Lung (tissue), 17 donors: ENCODE measurements at places on chromosomes 12 and 14.

GRCh38 chr12:75611041-75611440 lies 99.6 kb upstream of the KRR1 start:
- DNase-seq: no peak

DNA sequence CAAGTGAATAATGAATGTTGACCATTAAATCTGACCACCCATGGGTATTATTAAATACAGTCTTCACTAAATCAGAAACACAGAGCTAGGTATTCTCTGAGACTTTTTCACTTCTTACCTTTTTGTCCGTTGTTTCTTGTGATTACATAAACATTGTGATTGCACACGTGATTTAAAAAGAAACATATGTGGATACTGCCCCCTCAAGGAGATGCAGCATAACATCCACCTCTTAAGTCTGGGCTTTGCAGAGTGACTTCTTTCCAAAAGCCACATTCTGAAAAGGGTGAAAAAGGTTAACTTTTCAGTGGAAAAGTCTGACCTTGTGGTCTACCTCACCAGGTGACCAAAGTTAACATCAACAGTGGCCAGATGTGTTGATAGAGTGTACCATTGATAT lies 185.5 kb upstream of the FAR2 start:
- no peak for DNase-seq

- DNase-seq: no peak
These were observed 37.3 kb downstream of the VDR start for GRCh38 chr12:47867495-47867941.

- DNase-seq: no peak
These were observed 145.0 kb downstream of the BTG1 start for GRCh38 chr12:92000597-92000996.

DNA sequence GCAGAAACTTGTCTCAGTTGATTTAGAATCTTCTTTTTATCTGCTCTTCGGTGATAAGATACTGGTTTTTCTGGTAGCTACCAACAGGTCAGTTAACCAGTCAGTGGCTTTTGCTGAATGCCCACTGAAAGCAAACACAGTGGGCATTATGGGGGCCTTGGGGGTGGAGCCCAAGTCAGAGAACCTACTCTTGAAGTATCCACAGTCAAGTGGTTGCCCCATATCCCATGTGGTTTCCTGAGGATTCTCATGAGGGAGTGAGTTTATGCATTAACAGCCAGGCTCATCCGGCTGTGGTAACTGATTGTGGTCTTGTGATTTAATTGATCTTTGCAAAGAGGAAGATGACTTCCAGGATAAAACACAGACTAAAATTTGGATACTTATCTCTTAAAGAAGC lies 83.7 kb downstream of the ST8SIA1 start:
- DNase-seq: no peak

- peak; percentile 28 for DNase-seq
These were observed 89.2 kb upstream of the TMEM260 start for GRCh38 chr14:56490379-56490778.

GRCh38 chr12:86712425-86712843 lies 456.2 kb upstream of the MGAT4C start:
- no peak for DNase-seq

GRCh38 chr12:29741342-29742241 lies 42.1 kb downstream of the TMTC1 start:
- DNase-seq: no peak

- DNase-seq: no peak
These were observed 781.9 kb downstream of the VRK1 start for GRCh38 chr14:97578982-97579548.

DNA sequence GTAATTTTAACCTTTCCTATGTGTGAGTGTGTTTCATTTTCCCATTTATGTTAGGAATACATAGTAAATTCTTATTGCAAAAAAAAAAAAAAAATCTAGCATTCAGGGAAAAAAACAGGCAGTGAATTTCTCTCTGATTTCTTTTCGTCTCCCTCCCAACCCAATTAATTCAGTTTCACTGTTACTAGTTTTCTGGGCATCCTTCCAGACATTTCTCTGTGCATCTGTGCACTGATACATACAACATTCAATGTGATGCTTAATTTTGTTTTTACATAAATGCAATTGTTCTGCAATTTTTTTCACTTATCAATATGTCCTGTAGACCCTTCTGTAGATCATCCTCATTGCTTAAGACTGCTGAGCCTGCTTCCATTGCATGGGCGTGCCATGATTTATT lies 694.3 kb upstream of the TBX3 start:
- DNase-seq: peak; percentile 90
